Activated naive CD8-positive, alpha-beta T cell treated with anti-CD3 and anti-CD28 coated beads, Interleukin-2, amount 10 ng/mL, durations not matched to agents 7 days and 5 days (primary cell): ENCODE measurements at places on chromosomes 2 and 18. TPM values are rescaled to one million over a fixed set of nuclear protein-coding genes. Genes with fewer than 3 reads are reported as not detected.

DNA sequence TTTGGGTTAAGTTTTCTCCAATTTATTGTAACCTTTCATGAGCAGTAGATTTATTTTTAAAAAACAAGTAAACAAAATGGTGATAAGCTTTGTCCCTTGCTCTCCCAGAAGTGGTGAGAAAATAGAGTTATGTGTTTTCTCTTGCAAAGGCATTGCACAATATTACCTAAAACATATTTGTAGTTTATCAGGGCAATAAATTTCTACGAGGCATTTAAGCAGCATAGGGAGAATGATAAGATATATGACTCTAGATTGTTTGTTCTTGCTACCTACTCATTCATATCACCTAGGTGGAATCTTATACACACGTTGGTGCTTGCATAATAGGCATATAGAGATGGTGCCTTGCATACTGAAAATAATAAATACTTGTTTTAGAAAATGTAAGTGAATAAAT, 201.7 kb downstream of the MYO1B start:
- DNase-seq: no peak

- DNase-seq: no peak
These were observed 6.0 kb downstream of the HOXD3 start for GRCh38 chr2:176162911-176163671.

DNA sequence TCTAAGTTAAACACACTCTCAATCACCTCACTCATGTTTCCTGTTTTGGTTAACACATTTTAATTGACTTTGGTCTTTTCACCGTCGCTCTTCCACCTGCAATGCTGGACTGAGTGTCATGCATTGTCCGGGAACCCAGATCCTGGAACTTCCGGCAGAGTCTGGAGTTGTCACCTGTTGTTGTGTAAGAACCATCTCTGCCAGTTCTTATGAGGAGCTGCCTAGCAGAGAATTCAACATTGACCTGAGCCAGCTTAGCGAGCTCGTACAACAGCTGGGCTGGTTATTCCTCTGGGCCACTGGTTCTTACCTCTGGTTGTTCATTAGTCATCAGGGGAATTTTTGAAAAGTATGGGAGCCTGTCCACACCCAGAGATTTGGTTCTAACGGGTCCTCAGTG, 75.7 kb downstream of the BCL2L11 start:
- no peak for DNase-seq

Gene GKN1
- total RNA-seq: not detected

DNA sequence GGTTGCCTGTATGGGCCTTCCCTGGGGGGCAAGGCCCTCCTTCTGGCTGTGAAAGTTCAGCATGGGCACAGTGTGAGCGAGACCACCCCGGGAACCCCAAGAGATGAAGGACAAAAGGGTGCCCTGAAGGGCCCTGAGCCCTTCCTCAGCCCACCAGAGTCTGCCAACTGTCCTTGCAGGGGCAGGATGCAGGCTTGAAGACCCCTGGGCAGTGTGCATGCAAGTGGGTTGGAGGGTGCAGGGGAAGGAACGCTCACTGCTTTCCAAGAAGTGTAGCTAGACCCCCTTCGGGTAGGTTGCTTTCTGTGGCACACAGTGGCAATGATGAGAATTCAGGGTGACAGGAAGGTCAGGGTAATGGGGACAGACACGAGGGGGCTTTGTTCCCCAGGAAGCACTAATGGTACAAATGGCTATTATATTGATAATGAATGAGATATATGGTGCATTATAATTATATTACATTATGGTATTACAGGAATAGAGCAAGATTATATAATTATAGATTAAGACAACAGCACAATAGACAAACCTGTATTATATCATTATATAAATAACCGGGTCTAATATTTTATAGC, 228.7 kb downstream of the ATAD2B start:
- no peak for DNase-seq

Gene AFF3
- total RNA-seq: 1.8 TPM
